Osteoblast (primary cell): ENCODE measurements at places on chromosomes 12 and 14. TPM values are rescaled to one million over a fixed set of nuclear protein-coding genes. Genes with fewer than 3 reads are reported as not detected.

GRCh38 chr12:99759444-99759843 is 111.9 kb downstream of the GARIN6 start:
- DNase-seq: no peak
- no peaks in the 10 kb centered on the region for H3K36me3 ChIP-seq
- H3K4me3 ChIP-seq: no peak overlapping the region
- H3K4me1 ChIP-seq: no peaks in the 10 kb centered on the region

GRCh38 chr14:75283833-75284563 is 5.4 kb downstream of the FOS start:
- H3K36me3 ChIP-seq: peaks cover 25% of the 10 kb centered on the region
- H3K27ac ChIP-seq: no peak overlapping the region
- DNase-seq: peak; percentile 43
- H3K27me3 ChIP-seq: no peaks in the 10 kb centered on the region
- H3K4me3 ChIP-seq: no peak overlapping the region

GRCh38 chr14:72766296-72766695 is 127.6 kb downstream of the DPF3 start:
- H3K36me3 ChIP-seq: no peaks in the 10 kb centered on the region
- H3K4me1 ChIP-seq: no peaks in the 10 kb centered on the region
- no peaks in the 10 kb centered on the region for H3K27me3 ChIP-seq
- H3K27ac ChIP-seq: no peak overlapping the region
- no peak for DNase-seq
- no peak overlapping the region for H3K4me3 ChIP-seq

DNA sequence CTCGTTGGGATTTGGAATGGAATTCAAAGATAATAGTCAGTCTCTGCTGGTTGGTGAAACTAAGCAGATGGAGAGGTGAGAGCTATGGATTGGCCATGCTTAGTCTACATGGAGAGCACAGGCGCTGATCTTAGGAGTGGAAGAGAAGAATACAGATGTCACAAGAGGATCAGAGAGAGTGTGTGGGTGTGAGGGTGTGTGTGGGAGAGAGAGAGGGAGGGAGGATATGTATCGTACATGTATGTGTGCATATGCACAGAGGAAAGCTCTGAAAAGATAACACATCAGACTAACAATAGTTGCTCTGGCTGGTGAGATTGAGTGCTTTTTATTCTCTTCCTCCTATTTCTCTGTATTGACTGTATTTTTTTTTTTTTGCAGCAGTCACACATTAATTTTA is 686.2 kb upstream of the TBX3 start:
- no peak for DNase-seq
- H3K27me3 ChIP-seq: no peaks in the 10 kb centered on the region
- H3K27ac ChIP-seq: no peak overlapping the region
- H3K4me1 ChIP-seq: no peaks in the 10 kb centered on the region
- no peak overlapping the region for H3K4me3 ChIP-seq

DNA sequence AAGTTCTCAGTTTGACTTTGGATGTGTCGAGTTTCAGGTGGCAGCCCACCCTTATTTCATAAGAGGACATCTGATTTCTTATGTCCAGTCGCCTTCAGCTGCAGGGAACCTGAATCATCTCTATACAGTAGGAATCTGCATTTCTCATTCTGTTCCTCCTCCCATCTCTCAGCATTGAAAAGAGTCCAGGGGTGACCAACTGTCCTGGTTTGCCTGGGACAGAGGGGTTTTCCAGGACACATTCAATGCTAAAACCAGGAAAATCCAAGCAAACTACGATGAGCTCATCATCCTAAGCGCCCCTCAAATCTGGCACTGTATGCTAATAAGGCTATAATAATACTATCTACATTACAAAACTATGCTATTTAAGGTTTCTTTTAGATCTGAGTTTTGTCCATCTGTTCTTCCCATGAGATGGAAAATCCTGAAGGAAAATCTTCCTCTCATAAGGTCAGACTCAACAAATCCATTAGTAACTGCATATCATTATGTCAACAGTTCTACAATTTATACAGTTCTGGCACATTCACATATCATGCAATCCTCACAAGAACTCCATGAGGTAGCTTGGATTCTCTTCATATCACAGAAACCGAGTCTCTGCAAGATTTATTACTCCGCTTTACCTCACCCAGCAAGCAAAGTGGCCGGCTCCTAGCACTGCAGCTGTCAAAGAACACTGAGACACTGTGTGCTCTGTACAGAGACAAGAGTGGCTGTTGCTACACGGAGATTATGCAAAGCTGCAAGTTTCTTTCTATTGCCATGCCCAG is 15.6 kb upstream of the CALM1 start:
- no peak for DNase-seq
- no peak overlapping the region for H3K27ac ChIP-seq
- no peaks in the 10 kb centered on the region for H3K27me3 ChIP-seq

DNA sequence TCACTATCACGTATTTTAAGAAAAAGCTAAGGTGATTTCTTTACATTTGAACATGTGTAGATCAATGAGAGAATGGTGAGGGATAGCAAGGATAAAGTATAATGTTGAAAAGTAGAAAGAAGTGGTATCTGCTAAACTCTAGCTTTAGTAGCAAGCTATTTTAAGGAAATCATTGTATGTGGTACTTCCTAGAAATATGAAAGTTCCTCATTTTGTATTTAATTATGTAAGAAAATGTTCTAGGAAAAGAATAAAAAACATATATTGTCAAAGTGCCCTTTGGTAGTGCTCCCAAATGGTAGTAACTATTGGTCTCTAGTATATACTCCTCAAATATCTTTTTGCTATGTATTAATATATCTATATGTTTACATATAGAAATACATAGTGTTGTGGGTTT is 35.7 kb downstream of the RAB21 start:
- H3K36me3 ChIP-seq: peaks cover 16% of the 10 kb centered on the region
- DNase-seq: no peak
- H3K4me1 ChIP-seq: no peaks in the 10 kb centered on the region

DNA sequence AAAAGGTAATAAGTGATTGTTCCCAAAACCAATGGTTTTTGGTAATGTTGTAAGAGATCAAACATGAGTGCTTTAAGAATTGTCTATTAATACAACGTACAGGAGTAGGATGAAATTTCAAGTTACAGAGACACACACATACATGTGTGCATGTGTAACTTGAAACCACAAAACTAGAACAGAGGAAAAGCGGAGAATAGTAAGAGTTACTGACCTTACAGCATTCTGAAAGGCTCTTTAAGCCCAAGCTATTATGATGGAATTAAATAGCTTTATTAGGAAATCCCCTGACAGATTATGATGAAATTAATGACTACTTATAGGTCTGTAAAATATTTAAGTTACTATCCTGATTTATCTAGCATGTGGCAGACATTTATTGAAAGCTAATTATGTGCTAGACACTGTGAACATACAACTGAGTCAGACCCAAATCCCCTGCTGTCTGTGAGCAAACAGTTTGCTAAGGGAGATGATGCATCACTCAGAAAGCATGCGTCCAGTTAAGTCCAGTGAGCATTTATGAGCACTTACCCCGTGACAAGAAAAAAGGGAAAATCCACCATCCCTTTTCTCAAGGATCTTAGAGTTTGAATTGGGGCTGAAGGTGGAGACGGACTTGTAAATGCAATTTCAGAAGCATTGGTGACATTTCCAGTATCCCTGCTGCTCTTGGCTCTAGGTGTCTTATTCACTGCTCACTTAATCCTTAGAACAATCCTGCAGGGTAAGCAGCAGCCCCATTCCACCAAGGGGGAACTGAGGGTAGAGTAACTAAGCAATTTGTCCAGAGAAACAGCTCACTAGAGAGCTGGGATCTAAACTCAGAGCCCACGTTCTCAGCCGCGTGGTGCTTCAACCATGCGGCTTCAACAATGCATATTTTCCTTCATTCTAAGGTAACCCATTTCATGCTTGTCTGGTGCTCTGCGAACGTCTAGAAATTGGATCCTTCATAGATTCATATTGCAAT is 117.4 kb downstream of the EML1 start:
- H3K4me1 ChIP-seq: peaks cover 20% of the 10 kb centered on the region
- H3K36me3 ChIP-seq: peaks cover 15% of the 10 kb centered on the region
- H3K4me3 ChIP-seq: no peak overlapping the region
- H3K27ac ChIP-seq: peak overlapping the region; percentile 91
- DNase-seq: peak; percentile 98

- H3K4me1 ChIP-seq: peaks cover 6% of the 10 kb centered on the region
- no peaks in the 10 kb centered on the region for H3K36me3 ChIP-seq
- H3K27ac ChIP-seq: peak overlapping the region; percentile 76
- DNase-seq: peak; percentile 86
- no peaks in the 10 kb centered on the region for H3K27me3 ChIP-seq
Observed at GRCh38 chr12:25151476-25151875, 43.5 kb downstream of the DNAI7 start.

DNA sequence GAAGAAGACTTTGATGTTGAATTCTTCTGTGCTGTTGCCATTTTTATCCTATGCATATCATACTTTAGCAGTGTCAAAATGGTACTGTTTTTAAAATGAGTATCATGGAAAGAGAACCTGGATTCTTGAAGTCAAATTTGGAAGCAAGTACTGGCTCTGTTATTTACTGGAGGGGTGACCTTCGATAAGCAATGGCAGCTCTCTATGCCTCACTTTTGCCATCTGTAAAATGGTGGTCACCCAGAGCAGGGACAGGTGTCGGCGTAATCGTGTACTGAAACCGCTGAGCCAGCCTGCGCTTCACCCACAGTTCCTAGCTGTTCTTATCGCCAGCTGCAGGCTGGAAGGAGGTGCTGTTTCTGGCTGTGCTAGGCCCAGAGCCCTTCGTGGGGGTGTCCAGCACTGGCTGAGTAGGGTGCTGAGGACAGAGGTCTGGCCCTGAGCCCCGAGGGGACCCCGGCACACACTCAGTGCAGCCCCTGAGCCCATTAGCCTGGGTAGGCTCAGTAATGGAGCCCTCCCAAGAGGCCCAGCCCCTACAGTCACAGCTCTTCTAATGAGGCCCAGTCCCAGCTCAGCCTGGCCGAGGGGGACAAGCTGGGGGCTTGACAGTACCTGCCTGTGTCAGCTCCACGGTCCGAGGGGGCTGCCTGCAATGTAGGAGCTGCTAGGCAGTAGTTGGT is 183.5 kb downstream of the PHETA1 start:
- H3K4me1 ChIP-seq: no peaks in the 10 kb centered on the region
- no peak overlapping the region for H3K27ac ChIP-seq
- no peak overlapping the region for H3K4me3 ChIP-seq
- DNase-seq: no peak
- peaks cover 6% of the 10 kb centered on the region for H3K27me3 ChIP-seq

- DNase-seq: no peak
- H3K27me3 ChIP-seq: no peaks in the 10 kb centered on the region
- H3K4me3 ChIP-seq: no peak overlapping the region
- H3K4me1 ChIP-seq: peaks cover 20% of the 10 kb centered on the region
- H3K36me3 ChIP-seq: no peaks in the 10 kb centered on the region
Observed at GRCh38 chr12:80700327-80700726, 7.1 kb upstream of the MYF6 start.

DNA sequence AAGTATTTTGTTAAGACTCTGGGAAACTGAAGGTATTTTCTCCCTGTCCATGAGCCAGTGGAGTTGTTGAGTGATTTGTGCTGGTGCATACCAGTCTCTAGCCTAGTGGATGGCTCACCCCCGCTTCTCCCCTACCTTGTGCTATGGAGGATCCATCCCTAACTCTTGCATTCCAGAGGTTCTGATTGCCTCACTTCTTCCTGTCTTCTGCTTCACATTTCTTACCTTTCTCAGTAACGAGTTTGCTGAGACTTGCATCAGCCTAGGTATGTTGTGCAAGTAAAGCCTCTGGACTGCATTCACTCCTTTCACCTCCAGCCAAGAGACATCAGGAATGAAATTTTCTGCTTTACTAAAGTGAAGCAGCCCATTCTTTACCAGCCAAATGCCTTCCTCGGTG is 391.6 kb downstream of the ZFP36L1 start:
- no peak overlapping the region for H3K4me3 ChIP-seq
- no peak for DNase-seq
- no peak overlapping the region for H3K27ac ChIP-seq
- H3K27me3 ChIP-seq: no peaks in the 10 kb centered on the region
- H3K4me1 ChIP-seq: peaks cover 55% of the 10 kb centered on the region

GRCh38 chr12:104903648-104904423 is 54.3 kb downstream of the SLC41A2 start:
- peaks cover 11% of the 10 kb centered on the region for H3K4me1 ChIP-seq
- no peaks in the 10 kb centered on the region for H3K27me3 ChIP-seq
- no peak overlapping the region for H3K27ac ChIP-seq

DNA sequence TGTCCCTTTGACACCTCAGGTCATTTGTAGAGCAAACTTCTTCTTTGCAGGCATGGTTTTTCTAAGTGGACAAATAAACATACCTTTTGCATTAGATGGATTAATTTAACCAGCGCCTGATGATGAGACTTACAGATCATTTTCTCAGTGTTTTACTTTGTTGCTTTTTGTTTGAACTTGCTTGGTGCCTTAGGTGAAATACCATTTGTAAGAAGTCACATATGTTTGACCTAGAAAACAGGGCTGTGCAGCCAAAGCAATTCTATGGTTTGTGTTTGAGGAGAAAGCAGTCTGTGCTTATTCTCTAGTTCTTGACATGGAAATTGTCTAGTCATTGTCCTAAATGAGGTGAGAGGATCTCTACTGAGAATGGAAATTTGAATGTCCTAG is 111.1 kb downstream of the DIP2B start:
- H3K4me3 ChIP-seq: no peak overlapping the region
- H3K36me3 ChIP-seq: no peaks in the 10 kb centered on the region
- H3K27ac ChIP-seq: no peak overlapping the region
- peaks cover 40% of the 10 kb centered on the region for H3K4me1 ChIP-seq
- DNase-seq: no peak
- H3K27me3 ChIP-seq: no peaks in the 10 kb centered on the region

DNA sequence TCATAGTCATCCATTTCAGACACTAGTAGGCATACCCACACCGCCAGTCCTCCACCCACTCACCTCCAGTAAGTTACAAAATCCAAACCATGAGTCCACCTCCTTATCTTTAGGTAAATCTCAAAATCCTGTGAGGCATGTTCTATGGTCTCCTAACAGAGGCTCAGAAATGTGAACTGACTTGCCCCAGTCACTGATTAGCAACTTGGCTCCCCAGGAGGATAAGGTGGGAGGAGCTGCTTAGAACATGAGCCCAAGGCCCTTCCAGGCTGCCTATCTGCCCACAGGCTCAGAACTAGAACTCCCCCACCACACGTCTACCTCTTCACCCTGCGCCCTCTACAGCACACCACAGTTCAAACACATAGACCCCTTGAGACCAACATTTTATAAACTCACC is 19.9 kb downstream of the SETD3 start:
- H3K27me3 ChIP-seq: no peaks in the 10 kb centered on the region
- H3K36me3 ChIP-seq: peaks cover 45% of the 10 kb centered on the region
- DNase-seq: no peak
- H3K27ac ChIP-seq: peak overlapping the region; percentile 11
- no peak overlapping the region for H3K4me3 ChIP-seq

- H3K4me3 ChIP-seq: no peak overlapping the region
- H3K4me1 ChIP-seq: peaks cover 3% of the 10 kb centered on the region
- H3K27ac ChIP-seq: no peak overlapping the region
- peaks cover 40% of the 10 kb centered on the region for H3K27me3 ChIP-seq
Observed at GRCh38 chr12:52611080-52611468, 7.3 kb downstream of the KRT73 start.

- H3K36me3 ChIP-seq: no peaks in the 10 kb centered on the region
- H3K27me3 ChIP-seq: no peaks in the 10 kb centered on the region
- no peak overlapping the region for H3K4me3 ChIP-seq
- H3K4me1 ChIP-seq: peaks cover 31% of the 10 kb centered on the region
- H3K27ac ChIP-seq: peak overlapping the region; percentile 79
Observed at GRCh38 chr12:2384029-2384386, 331.2 kb downstream of the CACNA1C start.

Gene CLEC1B
- total RNA-seq: not detected in 2 replicates

Gene PPP1R12A
- total RNA-seq: 118 and 165 TPM in 2 replicates

Gene EFS
- 9.8 and 14.1 TPM in 2 replicates for total RNA-seq

Gene NKX2-1
- total RNA-seq: not detected in 2 replicates

Gene CISTR
- total RNA-seq: not detected in 2 replicates

Gene CLEC2B
- total RNA-seq: 11.5 and 11.6 TPM in 2 replicates

Gene ARHGAP9
- total RNA-seq: 0.29 and 0.36 TPM in 2 replicates

Gene POTEG
- total RNA-seq: 0.29 and 0.36 TPM in 2 replicates

Gene ERP27
- total RNA-seq: not detected in 2 replicates
